ENCODE measurements at places on chromosomes 2 and 18.

- DNase-seq: no peak
Observed at GRCh38 chr2:218152777-218153176, 14.0 kb downstream of the CXCR1 start.

DNA sequence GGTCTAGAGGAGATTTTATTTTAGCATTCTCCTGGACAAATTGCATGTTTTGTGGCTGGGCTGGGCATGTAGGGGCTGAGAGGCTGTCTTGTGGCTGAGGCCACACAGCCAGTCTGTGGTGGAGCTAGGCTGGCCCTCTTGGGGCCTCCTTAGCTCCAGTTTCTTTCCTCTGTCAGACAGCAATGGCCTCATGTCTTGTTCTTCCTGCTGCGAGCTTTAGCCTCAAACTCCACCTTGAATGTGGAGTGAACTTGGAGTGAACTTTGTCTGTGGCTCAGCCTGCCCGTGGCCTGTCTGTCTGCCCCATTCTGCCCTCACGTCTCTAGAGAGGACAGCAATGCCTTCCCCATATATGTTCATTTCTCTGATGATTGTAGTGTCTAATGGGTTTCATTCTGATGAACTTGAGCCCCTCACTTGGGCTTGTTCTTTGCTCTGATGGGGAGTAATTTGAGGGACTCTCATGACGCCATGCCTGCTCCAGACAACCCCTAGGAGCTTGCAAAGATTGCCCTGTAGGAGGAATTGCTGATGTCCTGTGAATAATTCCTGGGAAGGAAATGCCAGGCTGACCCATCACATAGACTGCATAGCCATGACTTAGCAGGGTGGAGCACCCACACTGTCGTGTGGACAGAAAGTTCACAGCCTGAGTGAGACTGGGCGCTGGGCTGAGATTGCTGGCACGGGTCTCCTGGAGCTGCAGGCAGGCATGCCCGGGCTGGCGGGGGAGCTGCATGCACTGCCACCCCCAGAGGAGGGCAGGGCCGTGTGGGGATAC is 42.6 kb downstream of the ASAP2 start:
- no peak for DNase-seq

- no peak for DNase-seq
Observed at GRCh38 chr2:165376571-165376975, 92.9 kb upstream of the CSRNP3 start.

GRCh38 chr2:20018601-20019152 is 6.2 kb upstream of the MATN3 start:
- no peak for DNase-seq

- no peak for DNase-seq
Observed at GRCh38 chr18:79479761-79480161, 84.0 kb downstream of the NFATC1 start.

GRCh38 chr2:58239243-58239925 is 1.7 kb downstream of the FANCL start:
- DNase-seq: no peak

GRCh38 chr2:192197357-192197756 is 2.6 kb upstream of the TMEFF2 start:
- no peak for DNase-seq

DNA sequence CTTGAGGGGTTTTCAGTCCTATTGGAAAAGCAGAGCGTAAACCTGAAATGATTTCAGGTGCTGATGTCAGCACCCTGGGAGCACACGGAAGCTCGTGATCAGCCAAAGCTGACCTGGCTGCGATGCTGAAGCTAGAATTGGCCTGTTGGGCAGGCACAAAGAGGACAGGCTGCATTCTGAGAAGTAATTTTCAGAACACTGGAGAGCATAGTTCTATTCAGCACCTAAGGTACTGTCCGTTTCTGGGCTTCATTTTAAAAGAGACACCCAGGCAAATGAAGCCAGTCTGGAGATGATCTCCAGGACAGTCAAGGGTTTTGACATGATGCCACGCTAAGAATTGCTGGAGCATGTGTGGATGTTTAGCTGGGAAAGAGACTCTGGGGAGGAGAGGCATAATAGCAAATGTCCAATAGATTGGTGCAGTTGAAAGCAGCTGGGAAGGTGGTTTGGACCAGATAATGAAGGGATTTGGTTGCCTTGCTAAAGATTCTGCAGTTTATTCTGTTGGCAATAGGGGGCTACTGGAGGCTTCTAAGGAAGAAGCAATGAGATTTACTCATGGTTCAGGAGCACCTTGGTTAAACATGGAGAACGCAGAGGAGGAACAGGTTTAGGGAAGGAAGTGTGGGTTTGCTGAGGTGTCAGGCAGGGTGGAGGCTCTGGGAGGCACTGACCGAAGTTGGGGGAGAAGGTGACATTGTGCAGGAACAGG is 86.6 kb downstream of the ACOXL start:
- no peak for DNase-seq

DNA sequence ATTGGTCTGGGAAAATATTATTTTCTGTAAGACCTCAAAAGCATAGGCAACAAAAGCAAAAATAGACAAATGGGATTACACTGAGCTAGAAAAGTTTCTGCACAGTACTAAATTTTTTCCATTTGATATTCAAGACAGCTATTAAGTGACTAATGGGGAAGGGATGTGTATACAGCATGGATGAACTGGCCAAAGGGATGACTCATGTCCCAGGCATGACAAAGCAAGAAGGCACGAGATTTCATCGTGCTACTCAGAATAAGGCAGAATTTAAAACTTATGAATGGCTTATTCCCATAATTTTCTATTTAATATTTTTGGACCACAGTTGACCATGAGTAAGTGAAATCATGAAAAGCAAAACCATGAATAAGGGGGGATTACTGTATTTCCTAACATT is 1250.1 kb upstream of the GYPC start:
- DNase-seq: no peak

DNA sequence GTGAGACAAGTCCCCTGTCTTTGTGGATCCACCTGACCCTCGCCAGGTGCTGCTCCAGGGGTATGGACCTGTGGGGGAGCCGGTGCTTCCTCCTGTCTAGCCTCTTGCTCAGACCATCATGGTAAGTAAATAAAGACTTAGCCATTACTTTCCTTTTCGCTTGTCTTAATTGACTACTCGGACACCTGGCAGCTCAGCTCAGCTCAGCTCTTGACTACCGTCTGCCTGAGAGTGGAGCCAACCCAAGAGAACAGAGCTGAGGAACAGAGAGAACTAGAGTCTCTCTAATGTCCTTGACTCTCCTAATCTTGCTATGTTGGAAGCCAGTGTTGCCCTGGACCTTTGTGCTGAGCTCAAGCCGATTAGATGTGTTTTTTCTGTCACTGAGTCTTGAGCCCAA is 170.3 kb upstream of the CXCR4 start:
- DNase-seq: no peak

GRCh38 chr2:155379494-155379893 is 681.0 kb downstream of the KCNJ3 start:
- DNase-seq: no peak

- no peak for DNase-seq
Observed at GRCh38 chr2:195029804-195030654, 627.0 kb upstream of the SLC39A10 start.

- DNase-seq: no peak
Observed at GRCh38 chr2:159971365-159972152, 90.9 kb downstream of the PLA2R1 start.

DNA sequence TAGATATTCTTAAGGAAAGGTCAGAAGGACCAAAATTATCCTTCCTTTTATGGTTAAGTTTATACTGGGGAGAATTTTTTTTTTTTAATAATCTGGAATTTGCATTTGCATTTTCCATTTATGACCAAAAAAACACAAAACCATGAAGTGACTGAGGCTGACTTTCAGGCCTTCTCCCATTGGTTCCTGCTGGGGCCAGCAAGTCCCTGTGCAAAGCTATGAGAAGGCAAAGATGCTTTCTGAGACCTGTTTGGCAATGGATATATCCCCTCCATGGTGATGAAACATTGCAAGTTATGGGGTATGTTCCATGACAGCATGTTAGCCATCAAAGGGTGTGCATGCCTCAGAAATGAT is 60.8 kb downstream of the KIAA2012 start:
- no peak for DNase-seq

DNA sequence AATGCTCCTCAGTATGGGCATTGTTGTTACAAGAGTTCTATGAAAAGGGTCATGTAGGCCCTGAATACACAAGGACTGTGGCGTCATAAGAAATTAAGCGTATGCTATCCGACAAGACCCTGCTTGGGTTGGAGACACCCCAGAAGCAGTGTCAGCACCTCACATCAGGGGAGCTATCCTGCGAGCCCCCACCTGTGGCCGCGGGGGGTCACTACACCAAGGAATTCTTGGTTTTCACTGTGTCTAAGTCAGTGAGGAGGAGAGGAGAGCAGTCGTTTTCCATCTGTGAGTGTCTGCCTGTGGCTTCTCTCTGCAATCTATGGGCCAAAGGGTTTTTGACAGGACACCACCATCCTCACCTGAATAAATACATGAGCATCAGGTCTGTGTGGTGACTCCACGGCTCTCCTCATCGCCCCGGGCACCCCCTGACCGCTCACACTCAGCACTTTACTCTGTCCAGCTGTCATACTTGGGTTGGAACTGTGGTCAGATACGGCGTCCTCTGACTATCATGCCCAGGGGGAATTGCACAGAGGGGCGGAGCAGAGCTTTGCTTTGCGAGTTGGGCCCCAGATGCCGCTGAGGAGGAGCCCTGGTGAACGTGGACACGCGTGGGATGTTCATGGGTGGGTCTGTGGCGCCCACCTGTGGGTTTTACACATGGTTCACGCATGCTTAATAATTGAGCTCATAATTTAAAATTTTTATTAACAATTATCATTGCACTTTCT is 235.5 kb downstream of the MYT1L start:
- no peak for DNase-seq

Measured in stimulated activated CD8-positive, alpha-beta memory T cell treated with anti-CD3 and anti-CD28 coated beads, Interleukin-4, amount 100 ng/mL, for 1 hour (primary cell).